Stimulated activated CD8-positive, alpha-beta memory T cell treated with anti-CD3 and anti-CD28 coated beads, Interleukin-7, amount 100 ng/mL, for 24 hours (primary cell): ENCODE measurements at places on chromosomes 12 and 14.

GRCh38 chr14:99195602-99196309 lies 76.2 kb downstream of the BCL11B start:
- DNase-seq, result no peak

- no peak for DNase-seq
Observed at GRCh38 chr12:57309420-57309819, 58.4 kb upstream of the STAC3 start.

GRCh38 chr14:66568220-66568619 lies 60.3 kb downstream of the GPHN start:
- DNase-seq, result no peak

DNA sequence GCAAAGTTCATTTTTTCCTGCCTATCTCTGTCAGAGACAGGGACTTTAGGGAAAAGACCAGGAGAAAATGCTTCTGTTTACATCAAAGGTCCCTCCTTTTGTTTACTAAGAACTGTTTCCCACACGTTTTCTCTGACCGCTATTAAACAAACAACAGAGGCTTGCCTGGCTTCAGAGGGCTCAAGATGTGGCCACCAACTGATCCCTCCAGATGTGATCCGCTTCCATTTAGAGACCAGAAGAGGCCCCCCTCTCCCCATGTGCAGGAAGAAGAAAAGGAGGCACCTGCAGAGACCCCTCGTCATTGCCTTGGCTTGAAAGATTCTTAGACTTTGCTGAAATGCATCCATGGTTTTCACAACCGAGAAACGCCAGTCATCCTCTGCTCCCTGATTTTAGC lies 217.9 kb upstream of the PWP1 start:
- no peak for DNase-seq

- no peak for DNase-seq
Observed at GRCh38 chr14:37969511-37969979, 238.2 kb upstream of the SSTR1 start.

GRCh38 chr12:98911396-98911795 lies 266.3 kb downstream of the APAF1 start:
- no peak for DNase-seq

- DNase-seq, result no peak
Observed at GRCh38 chr12:59629890-59630289, 34.1 kb downstream of the SLC16A7 start.

- DNase-seq, result no peak
Observed at GRCh38 chr12:41103614-41104013, 84.5 kb upstream of the PDZRN4 start.

GRCh38 chr12:123200414-123200813 lies 32.5 kb downstream of the MPHOSPH9 start:
- DNase-seq, result no peak

DNA sequence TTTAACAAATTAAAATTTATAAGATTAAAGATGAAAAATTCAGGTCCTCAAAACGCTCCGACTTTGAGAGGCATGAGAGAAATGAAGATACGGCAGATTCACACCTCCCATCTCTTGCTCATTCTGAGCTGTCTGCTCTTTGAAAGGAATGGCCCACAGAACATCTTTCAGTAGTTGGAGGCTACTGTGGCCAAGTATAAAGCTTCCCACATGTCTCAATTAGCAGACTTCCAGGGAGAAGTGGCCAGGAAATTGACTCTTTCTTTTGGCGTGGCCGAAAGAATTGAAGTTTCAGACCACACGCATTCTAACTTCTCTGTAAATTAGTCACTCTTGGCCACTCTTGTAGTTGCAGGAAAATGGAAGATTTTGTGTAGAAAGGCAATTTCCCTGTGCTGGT lies 129.2 kb downstream of the DIP2B start:
- no peak for DNase-seq

DNA sequence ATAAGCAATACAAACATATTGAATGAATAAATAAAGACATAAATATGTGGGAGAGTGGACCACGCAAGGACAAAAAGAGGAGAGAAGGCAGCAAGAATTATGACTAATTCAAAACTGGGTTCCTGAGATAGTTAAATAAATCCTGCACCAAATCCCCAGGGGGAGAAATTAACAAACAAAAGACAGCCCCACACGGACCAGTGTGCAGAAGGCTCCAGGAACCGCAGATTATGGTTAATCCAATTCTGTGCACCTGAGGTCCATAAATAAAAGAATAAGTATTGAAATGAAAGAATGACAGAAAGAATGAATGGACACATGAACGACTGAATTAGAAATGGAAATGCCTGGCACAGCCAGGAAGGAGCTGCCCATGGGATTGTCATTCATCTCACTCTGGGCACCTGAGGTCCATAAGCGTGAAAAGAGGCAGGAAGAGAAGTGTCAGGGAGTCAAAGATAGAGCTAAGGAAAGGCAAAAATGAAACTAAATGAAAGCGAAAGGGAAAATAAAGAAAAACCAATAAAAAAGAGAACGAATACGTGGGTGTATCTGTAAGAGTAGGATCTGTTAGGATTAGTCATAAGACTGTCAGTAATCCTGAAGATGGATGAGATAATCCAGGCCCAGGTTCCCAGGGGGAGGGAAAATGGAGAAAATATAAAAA lies 23.3 kb downstream of the MEG3 start:
- no peak for DNase-seq

GRCh38 chr14:51732494-51733112 lies 80.9 kb downstream of the FRMD6 start:
- DNase-seq, result no peak

GRCh38 chr14:91298576-91298975 lies 54.1 kb upstream of the GPR68 start:
- no peak for DNase-seq

- no peak for DNase-seq
Observed at GRCh38 chr12:2242216-2242615, 189.4 kb downstream of the CACNA1C start.

DNA sequence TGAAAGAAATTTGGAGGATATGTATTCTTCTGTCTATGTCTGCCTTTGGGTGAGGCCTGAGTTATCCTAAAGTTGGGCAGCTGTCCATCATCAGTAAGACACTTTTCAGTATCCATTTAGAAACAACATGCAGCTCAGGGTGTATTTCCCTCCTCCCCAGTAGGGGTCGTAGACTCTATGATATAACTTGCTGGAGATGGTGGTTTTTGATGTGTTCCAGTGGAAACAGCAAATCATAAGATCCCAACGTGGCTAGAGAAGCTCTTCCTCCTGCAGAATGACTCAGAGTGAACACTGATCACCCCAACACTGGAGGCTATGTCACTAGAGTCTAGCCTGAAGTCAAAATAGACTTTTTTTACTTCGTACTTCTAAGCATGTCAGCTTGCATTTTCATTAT lies 331.6 kb upstream of the STXBP6 start:
- no peak for DNase-seq

DNA sequence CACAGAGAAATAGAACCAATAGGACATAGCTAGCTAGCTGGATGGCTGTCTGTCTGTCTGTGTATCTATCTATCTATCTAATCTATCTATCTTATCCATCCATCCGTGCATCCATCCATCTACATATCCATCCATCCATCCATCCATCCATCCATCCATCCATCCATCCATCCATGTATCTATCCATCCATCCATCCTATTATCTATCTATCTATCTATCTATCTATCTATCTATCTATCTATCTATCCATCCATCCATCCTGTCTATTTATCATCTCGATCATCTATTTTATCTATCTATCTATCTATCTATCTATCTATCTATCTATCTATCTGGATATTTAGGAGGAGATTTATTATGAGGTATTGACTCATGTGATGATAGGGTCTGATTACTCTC lies 84.9 kb downstream of the DNAH10 start:
- no peak for DNase-seq

DNA sequence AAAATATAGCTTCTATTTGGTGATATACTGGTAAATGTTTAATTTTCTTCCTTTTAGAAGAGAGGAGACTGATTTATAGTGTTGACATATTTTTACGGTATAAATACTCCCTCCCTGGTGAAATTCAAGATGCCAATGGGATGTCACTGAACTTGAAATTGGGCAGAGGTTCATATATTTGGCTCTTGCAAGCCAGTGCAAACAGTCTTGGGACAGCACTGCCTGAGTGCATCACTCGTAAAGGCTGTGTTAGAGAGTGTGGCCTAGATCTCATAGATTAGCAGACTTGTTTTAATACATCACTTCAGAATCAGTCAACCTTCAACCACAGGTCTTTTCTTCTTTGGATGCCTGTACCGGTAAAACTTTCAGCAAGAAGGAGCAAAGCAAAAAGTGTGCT lies 681.0 kb downstream of the NRXN3 start:
- DNase-seq, result no peak

DNA sequence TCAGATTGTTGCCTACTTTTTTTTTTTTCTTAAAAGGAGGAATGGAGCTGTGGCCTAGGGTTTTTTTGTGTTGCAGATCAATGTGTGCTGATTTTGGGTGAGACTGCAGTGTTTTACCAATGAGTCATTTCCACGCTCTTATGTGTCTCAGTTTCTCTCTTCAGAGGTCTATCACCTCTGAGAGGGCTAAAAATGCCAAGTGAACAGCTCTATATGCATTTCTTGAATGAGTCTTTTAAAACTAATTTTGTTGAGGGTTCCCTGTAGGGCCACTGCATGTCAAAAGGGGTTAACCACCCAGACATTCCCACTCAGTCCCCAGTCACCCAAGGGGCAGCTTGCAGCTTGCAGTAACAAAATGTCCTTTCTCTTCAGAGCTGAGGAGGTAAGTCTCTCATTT lies 24.3 kb upstream of the GLIPR1L2 start:
- no peak for DNase-seq

GRCh38 chr12:101009274-101009673 lies 200.8 kb downstream of the SLC5A8 start:
- DNase-seq, result no peak

- no peak for DNase-seq
Observed at GRCh38 chr12:76144245-76144549, 59.7 kb upstream of the NAP1L1 start.

GRCh38 chr12:59980476-59980875 lies 384.6 kb downstream of the SLC16A7 start:
- no peak for DNase-seq
